ENCODE measurements at places on chromosomes 7 and 10.

- DNase-seq = no peak
Measured at GRCh38 chr7:137862964-137863363, 16.2 kb upstream of the DGKI start.

DNA sequence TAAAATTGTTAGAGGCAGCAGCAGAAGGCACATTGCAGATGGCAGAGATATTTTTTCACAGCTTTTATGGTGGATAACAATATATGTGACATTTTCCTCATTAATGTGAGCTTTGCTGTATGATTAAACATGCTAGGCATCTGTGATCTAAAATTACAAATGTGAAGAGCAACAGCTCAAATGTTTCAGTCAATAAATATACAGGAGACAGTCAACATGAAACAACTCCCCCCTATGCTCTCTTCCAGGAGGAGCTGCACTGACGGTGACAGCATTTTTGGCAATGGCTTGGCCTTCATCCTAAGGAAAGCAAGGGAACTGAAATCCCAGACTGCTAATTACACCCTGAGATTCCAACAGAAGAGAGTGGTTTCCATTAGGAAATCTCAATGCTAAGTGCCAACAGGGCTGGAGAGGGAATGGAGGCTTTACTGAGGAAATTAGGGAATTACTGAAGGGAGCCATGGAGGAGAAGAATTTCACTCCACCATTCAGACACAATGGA, 51.4 kb upstream of the GRB10 start:
- DNase-seq = no peak

- no peak for DNase-seq
Measured at GRCh38 chr7:100546129-100546925, 7.3 kb downstream of the AGFG2 start.

DNA sequence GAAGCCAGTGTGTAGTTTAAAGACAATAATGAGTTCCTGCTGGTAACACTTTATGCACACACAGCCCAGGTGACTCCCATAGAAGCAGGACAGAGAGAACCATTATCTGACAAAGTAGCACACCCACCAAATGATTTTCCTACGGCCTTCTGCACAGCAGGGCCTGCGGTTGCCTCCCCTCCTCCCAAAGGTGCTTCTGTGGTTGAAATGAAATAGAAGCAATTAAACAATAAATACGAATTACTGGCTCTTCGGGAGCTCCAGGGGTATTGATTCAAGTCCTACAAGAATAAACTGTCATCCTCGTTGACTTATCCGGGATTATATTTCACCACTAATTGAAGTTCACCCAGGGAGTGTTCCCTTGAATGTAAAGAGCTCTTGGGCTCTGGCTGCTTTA, 172.1 kb downstream of the ACTR3B start:
- DNase-seq = no peak

GRCh38 chr10:124353091-124353815, 65.5 kb downstream of the OAT start:
- no peak for DNase-seq

DNA sequence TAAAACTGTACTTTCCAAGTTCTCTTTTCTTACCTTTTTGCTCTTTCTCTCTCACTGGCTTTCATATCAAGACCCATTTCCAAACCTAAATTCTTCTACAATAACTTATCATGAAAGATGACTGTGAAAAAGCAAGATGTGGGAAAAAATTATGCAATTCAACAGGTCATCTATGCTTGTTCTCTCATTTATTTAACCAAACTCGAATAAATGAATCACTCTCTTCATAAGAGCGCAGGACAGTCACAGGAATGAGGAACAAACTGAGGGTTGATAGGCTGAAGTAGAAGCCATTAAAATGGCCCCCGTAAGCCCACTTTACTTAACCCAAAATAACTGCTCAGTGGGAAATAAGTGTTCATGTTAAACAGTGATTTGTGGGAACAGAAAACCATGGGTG, 1289.7 kb upstream of the SORCS1 start:
- no peak for DNase-seq

GRCh38 chr10:70174058-70174741, 3.9 kb upstream of the SAR1A start:
- DNase-seq = no peak

GRCh38 chr10:19904202-19904661, 88.0 kb downstream of the PLXDC2 start:
- no peak for DNase-seq

- no peak for DNase-seq
Measured at GRCh38 chr10:130137090-130137448, 878 bp downstream of the GLRX3 start.

DNA sequence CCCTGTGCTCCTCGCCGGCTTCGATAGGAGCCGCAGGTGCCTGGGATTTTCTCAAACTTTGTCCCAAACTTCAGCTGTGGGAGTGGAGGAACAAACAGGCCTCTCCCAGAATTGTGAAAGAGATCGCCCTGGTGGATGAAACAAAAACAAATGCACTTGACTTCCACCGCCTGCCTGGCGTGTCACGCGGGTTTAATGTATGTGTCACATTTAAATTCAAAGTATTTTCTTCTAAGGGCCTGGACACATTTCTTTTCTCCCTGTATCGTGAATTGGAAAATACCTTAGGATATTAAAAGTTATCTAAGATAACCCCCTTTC, 694 bp upstream of the WASL start:
- DNase-seq = no peak

- DNase-seq = no peak
Measured at GRCh38 chr7:18414885-18415284, 80.7 kb upstream of the HDAC9 start.

GRCh38 chr10:26391701-26392695, 46.1 kb upstream of the APBB1IP start:
- DNase-seq = no peak

GRCh38 chr7:101896941-101897340, 79.5 kb downstream of the CUX1 start:
- no peak for DNase-seq

DNA sequence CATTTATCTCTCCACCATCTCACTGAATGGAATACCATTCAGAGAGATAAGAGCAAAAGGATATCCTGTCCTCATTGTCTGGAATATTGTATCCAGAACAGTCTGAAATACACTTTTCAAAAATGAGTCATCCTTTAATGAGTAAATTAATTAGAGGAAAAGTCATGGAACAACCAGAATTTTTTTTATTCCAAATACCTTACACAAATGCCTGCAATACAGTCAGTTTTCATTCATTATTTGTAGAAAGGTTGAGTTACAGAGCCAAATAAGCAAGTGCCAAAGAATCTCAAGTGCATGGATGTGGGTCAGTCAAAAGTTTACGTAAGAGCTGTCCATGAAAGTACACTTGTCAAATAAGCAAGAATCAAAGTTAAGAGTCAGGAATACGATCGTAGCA, 482.6 kb downstream of the IPMK start:
- no peak for DNase-seq

- no peak for DNase-seq
Measured at GRCh38 chr7:132472463-132473120, 103.7 kb downstream of the PLXNA4 start.

- no peak for DNase-seq
Measured at GRCh38 chr10:45427262-45427969, 53.4 kb downstream of the ALOX5 start.

GRCh38 chr10:33979195-33979594, 644.7 kb upstream of the NRP1 start:
- DNase-seq = no peak

- DNase-seq = no peak
Measured at GRCh38 chr7:57427594-57427993, 22.4 kb upstream of the ZNF716 start.

All from T-helper 22 cell (primary cell).